COR-L47 (cell line): ENCODE measurements at places on chromosomes 16 and 17.

DNA sequence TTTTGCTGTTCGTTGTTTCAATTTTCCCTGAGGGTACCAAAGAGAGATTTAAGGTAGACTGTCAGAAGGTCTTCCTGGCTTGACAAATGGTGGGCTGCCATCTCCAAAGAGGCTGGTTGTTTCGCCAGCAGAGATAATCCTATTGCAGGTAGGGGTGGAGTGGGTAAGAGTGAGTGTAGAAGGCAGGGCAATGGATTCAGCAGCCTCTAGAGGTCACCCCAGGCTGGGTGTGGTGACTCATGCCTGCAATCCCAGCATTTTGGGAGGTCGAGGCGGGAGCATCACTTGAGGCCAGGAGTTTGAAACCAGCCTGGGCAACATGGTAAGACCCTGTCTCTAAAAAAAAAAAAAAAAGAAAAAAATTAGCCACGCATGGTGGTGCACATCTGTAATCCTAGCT, 34.6 kb downstream of the DCAKD start:
- DNase-seq, result no peak

DNA sequence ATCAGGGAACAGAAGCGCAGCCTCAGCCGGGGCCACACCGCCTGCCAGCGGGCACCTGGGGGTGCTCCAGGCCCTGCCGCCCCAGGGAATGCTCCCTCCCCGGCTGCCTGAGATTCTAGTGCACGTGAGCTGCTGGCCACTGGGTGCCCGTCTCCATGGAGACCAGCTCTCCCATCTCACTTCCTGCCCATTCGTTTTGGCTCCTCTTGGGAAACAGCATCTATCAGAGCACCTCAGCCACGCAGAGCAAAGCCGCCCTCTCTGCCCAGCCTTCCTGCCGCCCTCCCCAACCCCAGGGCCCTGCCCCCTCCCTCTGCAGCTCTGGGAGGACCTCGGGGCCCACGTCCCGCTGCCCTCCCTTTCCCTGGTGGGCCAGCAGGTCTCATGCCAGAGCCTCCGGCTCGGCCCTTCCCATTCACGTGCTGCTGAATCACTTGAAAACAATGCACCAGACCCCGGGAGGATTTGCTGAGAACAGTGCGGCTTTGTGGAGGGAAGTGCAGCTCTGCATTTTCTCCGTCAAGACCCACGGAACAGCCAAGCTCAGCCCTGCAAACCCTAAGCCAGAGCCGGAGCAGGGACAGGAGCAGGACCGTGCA, 19.4 kb downstream of the CEP295NL start:
- DNase-seq, result peak; percentile 91

GRCh38 chr17:82272495-82273326, 789 bp downstream of the CSNK1D start:
- no peak for DNase-seq

DNA sequence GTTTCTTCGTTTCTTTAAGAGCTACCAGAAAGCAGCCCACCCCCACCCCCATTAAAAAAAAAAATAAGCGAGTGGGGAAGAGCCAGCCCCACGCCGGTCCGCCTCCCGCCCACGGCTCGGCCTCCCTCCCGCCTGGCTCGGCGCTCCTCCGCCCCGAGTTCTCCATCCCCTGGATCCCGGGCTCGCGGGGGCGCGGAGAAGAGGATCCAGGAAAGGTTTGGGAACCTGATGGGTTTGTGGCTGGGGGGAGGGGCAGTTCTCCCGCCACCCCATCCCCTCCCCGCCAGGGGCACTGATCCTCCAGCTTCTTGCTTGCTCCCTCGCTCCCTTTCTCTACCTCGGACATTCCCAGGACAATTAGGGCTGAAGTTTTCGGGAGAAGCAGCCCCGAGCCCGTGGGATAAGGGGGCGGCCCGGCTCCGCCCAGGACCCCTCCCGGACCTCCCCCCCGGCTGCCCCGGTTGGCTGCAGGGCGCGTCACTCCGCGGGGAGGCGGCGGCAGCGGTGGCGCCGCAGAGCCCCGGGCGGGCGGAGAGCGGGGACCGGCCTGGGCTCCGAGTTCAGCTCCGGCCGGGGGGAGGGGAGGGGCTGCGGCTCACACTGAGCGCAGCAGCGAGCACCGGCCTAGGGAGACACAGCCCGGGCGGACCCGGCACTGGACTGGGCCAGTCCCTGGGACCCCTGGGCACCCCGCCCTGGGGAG, 1.0 kb upstream of the SALL1 start:
- DNase-seq, result peak; percentile 40

DNA sequence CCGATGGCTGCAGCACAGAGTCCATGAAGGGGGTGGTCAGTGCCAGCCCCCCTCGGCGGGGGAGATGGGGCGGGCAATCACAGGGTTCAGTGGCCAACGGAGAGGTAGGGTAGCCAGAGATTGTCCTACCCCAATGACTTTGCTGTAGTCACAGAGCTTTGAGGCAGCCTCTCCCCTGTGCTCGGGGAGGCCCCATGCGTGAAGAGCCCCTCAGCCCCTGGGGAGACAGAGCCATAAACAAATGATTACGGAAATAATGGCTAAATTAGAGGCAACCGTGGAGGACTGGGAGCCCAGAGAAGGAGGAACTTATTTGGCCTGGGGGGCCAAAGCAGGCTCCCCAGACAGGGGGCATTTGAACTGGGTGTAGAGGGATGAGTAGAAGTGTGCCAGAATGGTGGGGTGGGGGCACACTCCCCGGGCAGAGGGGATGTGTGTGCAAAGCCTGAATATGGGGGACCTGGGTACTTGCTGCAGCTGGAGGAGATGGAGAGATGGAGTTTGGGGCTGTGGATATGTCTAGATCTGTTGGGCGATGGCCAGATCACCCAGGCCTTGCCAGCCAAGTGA, 164.8 kb downstream of the CMIP start:
- no peak for DNase-seq

DNA sequence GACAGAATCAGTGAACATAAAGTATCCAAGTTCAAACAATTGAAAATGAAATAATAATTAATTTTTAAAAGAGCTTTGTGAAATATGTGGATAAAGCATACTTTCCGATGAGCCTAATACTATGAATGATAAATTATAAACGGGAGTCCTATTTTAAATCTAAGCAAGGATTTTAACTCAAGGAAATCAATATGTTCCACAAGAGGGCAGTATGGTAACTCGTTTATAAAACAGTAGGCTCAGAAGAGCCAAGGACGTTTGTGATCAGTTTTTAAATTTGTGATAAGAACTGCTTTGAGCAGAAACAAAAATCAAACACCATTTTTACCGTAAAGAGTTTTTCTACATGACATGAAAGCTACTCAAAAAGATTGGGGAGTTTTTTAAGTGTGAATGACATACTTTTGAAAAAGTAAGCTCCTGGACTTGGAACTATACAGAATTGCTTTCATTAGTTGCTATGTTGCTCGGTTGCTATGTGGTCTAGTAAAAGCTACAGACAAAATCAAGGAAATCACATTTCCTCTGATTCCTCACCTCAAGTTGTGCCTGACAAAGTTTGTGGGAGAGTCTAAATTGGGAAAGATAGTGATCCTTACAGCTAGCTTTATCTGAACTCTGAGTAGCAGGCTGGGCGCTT, 11.8 kb upstream of the TEKT1 start:
- no peak for DNase-seq

DNA sequence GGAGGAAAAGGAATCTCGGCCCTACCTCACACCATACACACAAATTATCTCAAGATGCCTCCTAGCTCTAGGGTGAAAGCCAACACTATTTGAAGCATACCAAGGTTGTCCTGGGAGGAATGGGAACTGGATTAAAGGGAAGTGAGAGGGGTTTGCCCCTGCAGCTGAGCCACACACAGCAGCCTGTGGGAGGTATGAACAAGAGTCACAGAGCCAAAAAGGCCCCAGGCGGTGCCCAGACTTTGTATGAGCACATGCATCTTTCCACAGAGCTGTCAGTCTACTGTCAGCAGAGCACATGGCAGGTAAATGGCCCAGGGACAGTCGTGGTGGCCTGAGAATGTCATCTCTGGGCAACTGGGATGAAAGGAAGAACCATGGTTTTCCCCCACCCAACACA, 31.0 kb upstream of the RCVRN start:
- no peak for DNase-seq

DNA sequence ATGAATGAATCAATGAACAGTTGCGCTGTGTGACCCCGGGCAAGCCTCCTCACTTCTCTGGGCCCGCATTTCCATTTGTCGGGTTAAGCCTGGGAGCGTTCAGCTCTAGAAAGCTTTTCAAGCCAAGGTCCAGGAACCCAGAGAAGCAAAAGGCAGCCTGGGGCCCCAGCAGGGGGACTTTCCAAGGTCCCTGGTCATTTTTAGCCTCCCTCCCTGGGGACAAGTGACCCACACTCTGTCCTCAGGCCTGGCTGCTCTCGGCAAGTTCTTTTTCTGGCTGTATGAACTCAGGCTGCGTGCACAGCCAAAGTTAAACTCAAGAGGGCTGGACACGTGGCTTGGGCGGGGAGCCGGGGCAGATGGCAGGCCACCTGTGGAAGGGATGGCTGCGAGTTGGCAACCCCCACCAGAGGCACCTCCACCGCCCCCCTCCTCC, 41.4 kb upstream of the CIBAR2 start:
- DNase-seq, result no peak

- no peak for DNase-seq
Measured at GRCh38 chr17:69650881-69651280, 236.4 kb downstream of the MAP2K6 start.

DNA sequence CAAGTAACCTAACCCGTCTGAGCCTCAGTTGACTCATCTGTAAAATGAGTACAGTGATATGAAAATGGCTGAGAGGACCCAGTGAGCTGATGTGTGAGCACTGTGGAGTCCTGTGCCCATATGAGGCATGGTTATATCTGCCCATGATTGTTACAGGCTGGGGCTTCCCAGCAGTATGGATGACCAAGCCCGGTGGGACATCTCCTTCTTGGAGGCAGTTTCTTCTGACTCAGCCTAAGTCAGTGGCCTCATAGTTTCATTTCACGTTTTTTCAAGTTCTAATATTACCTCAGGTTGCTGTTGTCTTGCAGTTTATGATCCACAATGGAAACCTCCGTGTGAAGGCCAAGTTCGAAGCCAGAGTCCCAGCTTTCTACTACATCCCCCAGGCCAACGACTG, 4.8 kb downstream of the ADAP2 start:
- no peak for DNase-seq

DNA sequence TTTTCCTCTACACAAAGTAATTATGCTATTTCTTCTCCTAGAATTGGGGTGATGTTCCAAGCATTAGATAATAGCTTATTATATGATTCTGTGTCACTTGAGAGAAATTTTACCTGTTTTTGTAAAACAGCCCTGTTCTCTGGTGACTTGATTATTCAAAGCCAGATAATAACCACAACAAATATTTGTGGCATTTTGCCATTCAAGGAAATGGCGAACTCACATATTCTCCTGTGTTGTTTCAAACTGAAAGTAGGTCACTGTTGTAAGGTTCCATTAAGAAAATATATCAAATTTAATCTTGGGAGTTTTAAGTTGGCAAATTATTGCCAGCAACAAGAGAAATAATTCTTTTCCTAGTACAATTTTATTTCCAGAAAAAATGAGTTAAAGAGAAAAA, 124.8 kb downstream of the STXBP4 start:
- no peak for DNase-seq

GRCh38 chr17:55873017-55873758, 122.3 kb downstream of the PCTP start:
- no peak for DNase-seq
